ENCODE measurements at places on chromosomes 4 and X.

GRCh38 chr4:164821711-164822110 lies 55.3 kb upstream of the APELA start:
- no peak for DNase-seq

DNA sequence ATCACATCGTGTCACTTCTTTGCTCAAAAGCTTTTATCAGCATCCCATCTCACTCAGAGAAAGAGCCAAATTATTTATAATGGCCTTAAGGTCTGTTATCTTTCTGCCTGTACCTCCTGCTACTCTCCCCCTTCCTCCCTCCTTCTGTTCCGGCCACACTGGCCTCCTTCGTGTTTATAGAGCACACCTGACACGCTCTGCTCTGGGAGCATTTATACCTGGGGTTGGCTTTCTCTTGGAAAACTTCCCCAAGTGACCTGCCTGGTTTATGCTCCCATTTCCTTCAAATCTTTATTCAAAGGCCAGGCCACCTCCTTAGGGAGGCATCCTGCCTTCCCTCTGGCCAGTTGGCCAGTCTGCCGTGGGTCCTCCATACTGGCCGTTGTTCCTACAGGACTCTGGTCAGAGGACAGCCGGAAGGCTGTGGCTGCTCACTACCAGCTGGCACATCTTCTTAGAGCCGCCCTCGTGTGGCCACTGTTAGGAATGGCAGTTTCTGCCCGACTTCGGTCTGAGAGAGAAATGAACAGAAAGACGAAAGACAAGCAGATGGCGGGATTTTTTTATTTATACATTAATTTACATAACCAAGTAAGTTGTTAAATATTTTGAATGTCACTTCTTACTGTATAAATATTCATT lies 80.2 kb upstream of the CBLL2 start:
- DNase-seq = peak; percentile 20

- no peak for DNase-seq
These were observed 6.6 kb downstream of the SYN1 start for GRCh38 chrX:47613082-47613481.

GRCh38 chrX:122133478-122133877 lies 1050.6 kb upstream of the GRIA3 start:
- DNase-seq = no peak

DNA sequence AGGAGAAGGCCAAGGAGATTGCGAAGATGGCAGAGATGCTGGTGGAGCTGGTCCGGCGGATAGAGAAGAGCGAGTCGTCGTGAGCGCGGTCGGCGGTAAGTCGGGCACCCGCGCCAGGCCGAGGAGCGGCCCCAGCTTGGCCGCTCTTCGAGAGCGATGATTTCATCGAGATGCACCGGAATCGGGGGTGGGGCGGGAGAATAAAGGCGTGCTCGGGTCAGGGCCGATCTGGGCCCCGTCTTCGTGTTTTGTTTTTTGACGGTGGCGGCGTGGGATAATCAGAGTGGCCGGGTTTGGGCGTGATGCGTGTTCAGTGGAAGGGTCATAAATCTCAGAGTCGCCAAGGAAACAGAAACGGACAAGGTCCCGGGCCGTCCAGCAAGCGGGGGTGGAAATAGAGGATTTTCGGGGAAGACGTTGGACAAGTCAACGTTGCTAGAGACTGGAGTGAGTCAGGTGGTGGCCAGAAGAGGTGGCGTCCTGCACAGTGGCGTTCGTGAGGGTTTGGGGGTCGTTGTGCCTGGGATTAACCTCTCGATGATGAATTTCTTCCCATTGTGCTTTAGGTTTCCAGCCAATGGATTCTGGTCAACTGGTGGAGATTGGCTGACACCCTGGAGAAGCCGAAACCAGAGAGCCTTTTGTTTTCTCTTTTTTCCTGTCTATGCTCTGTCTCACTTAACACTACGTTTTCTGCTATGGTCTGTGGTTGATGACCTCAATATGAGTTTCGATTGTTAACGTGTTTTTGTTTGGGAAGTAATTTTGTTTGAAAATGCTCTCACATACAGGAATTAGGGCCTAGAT lies 882 bp downstream of the MRFAP1 start:
- DNase-seq = no peak

DNA sequence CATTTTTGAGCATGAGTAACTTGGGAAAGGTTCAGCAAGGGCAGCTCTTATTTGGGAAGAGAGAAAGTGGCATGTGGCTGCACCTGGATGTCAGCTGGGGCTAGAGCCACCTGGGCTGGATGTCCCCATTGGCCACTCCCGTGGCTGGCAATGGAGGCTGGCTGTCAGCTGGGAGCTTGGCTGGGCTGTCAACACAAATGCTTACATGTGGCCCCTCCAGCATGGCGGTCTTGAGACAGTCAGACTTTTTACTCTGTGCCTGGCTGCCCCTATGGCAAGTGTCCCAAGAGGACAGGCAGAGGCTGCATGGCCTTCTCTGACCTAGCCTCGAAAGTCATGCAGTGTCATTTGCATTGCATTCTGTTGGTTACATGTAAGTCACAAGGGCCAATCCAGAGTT lies 99.6 kb downstream of the FAM53A start:
- no peak for DNase-seq

GRCh38 chr4:155392481-155393184 lies 15.9 kb upstream of the MAP9 start:
- DNase-seq = no peak

DNA sequence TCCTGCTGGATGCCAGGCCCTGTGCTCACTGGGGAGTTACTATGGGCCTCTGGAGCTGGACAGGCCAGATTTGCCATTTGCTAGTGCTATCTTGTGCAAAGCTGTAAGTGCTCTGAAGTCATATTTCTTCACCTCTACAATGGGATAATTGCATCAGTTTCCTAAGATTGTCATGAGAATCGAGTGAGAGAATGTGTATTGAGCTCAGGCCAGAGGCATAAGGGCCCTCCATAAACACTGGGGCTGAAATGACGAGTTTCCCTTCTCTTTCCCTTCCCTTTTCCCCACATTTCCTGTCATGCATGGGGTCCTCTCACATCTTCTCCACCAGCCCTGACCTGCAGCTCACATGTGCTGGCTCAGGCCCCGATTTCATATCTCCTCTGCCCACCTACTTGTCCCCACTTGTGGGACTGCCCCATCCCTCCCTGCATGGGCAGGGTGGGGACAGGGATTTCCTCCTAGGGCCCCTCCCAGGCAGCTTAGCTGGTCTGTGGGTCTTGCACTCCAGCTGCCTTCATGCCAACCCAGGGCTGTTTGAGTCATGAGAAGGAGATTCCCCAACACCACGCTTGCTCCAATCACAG lies 358.8 kb downstream of the MID1IP1 start:
- DNase-seq = no peak

DNA sequence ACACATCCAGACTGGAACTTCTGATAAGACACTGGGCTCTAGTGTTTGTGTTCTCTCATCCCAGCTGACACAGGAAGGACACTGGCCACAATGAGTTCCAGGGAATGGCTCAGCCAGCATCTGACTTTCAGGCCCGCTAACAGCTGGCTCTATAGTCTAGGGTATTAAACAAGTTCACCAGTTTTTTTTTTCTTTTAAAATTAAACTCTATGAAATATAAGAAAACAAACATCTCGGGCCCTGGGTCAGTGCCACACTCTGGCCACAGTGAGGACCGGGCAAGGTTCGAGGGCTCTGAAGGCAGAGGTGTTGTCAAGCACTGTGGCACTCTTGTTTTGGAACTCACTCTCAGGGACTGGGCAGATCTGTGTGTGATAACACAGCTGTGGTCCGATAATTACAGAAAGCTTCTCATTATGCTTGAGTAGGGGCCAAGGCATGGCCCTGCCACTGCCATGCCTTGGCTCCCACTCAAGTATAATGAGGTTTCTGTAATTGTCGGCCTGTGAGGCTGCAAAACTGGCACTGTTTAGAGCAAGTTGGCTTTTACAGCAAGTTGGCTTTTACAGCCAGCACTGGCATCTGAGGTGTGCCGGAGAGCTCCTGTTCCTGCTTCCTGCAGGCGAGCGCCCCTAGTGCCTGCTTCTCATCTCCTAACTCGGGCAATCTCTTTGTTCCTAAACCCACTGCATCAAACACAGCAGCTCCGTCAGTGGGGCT lies 62.8 kb downstream of the PPP1R2C start:
- no peak for DNase-seq

GRCh38 chr4:180134091-180134866 lies 2108.9 kb upstream of the TENM3 start:
- DNase-seq = no peak

- DNase-seq = no peak
These were observed 100.0 kb downstream of the ADAMTS3 start for GRCh38 chr4:72468904-72469502.

DNA sequence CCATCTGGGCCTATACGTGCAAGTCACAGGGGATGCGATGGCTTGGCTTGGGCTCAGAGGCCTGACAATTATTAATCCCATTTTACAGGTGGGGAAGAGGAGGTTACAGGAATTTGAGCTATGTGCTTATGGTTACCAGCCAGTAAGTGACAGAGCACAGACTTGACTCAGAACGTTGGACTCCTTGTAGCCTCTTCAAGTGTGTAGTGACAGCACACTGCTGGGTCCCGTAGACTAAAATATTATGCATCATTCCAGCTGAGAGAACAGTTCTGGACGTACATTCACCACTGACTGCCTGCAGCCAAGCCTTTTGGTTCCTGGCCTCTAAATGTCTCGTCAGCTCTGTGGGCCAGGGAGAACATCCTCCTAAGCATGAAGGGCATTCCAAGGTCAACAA lies 314.5 kb downstream of the GPAT3 start:
- no peak for DNase-seq

- DNase-seq = no peak
These were observed 81.8 kb downstream of the TEX11 start for GRCh38 chrX:70826715-70827114.

DNA sequence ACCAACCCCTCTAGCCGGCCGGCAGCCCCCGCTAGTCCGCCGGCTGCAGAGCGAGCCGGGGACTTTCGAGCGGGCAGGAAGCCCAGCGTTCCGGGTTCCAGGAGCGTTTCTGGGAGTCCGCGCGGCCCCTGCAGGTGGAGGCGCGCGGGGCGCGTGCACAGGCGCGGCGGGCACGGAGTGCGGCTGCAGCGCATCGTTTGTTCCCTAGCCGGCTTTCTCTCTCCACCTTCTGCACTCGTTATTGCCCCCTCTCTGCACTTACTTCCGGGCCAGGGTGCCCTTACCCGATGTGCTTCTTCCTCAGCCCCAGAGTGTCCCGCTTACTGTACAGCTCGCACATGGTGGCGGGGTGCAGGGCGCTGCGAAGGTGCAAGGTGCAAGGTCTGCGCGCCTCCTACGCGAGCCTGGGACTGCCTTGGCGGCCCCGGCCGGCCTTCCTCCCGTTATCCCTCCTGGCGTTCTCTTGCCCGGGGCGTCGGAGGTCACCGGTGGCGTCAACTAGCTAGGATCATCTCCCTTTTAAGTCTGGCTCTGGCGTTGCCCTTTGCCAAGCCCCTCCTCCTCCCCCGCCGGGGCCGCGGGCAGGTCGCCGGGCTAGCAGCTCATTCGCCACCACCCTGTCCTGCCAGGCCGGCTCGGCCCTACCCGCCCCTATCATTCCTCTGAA lies at the start of gene ETNPPL:
Gene ETNPPL, minus strand, starts transcription at position 495 of the 667 bp plus-strand sequence. Its CDS starts 155 bp downstream, at position 340.
- DNase-seq = peak; percentile 1

DNA sequence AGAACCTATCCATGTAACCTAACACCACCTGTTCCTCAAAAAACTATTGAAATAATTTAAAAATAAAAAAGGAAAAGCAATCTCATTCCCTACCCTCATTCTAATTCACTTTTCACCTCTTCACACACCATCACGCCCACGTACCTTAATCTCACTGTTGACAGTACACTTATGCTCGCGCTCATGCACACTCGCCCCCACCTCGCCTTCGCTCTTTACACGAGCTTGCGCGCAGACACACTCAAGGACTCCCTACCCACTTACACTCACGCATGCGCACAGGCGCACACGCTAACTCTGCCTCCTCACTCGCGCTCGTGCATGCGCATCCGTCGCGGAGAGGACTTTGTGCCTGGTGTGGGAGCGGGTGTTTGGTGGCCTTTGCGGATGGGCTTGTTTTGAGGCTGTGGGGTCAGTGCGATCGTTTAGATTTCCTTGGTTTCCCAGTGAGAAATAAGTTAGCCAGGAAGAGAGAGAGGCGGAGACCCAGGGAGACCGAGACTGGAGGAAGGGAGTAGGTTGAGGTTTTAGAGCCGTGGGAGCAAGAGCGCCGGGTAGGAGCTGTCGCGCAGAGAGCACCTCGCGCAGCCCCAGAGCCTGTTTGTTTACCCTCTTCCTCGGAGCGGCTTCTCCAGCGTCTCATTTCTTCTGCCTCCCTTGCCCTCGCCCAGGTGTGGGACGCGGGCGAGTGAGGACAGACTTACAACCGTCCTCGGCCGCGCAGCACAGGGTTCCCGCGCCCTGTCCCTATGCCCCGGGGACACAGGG lies 8.1 kb upstream of the GSX2 start:
- DNase-seq = peak; percentile 60

DNA sequence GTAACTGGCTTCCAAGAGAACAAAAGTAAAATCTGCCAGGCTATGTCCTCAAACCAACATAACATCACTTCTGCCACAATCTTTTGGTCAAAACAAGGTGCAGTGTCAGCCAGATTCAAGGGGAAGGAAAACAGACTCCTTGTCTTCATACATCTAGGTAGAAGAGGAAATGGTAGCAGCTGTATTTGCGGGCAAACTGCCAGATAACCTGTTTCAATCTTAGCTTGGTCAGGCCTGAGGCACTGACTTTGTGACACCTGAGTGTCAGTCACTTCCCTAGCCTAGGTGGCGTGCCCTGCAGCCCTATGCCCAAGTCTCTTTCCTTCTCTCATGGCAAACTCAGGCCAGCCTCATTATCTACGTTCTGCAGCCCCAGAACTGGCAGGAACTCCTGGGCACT lies 146.2 kb upstream of the JADE1 start:
- DNase-seq = no peak

- peak; percentile 4 for DNase-seq
These were observed 1.5 kb upstream of the NR3C2 start for GRCh38 chr4:148443512-148444295.

- DNase-seq = no peak
These were observed 45.9 kb downstream of the NUDT6 start for GRCh38 chr4:122876456-122876855.

DNA sequence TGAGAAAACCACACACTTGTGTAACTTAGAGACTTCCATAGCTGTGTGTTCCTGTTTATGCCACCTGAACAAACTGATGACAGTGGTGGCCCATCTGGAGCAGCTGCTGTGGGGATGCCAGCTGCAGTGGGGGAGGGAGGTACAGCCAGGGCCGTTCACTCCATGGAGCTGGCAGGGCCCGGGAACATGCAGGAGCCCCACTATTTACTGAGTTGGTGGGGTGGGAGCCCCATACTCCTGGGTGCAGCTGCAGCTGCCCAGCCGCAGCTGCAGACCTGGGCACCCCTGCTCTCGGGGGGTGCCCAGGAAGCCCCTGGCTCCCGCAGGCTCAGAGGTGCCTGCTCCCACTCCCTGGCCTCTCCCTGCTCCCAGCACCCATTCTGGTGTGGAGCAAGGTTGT lies 398.6 kb upstream of the RASGEF1B start:
- no peak for DNase-seq

GRCh38 chr4:54234497-54235205 lies 5.6 kb downstream of the PDGFRA start:
- no peak for DNase-seq

DNA sequence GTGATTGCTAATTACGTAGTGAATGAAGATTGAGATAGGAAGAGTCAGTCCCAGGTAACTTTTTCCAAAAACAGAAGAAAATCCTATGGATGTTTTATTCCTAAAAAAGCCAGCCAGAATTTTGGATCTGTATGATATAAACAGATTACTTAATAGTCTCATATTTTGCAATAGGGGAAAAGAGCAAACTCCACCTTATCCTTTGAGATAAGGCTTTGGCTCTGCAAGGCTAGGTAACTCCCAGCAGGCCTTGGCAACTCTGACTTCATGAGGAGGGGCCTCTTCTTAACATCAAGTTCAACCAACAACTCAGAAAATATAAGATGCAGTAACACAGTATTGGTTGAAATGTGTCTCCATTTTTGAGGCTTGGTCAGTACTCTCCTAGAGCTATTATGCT lies 98.7 kb upstream of the SLC4A4 start:
- DNase-seq = no peak

GRCh38 chr4:47043821-47044220 lies 12.5 kb downstream of the GABRB1 start:
- DNase-seq = no peak

Data from stimulated activated CD8-positive, alpha-beta memory T cell treated with anti-CD3 and anti-CD28 coated beads, Interleukin-15, amount 100 ng/mL, for 48 hours (primary cell).